ENCODE measurements at places on chromosomes 11 and 22.

DNA sequence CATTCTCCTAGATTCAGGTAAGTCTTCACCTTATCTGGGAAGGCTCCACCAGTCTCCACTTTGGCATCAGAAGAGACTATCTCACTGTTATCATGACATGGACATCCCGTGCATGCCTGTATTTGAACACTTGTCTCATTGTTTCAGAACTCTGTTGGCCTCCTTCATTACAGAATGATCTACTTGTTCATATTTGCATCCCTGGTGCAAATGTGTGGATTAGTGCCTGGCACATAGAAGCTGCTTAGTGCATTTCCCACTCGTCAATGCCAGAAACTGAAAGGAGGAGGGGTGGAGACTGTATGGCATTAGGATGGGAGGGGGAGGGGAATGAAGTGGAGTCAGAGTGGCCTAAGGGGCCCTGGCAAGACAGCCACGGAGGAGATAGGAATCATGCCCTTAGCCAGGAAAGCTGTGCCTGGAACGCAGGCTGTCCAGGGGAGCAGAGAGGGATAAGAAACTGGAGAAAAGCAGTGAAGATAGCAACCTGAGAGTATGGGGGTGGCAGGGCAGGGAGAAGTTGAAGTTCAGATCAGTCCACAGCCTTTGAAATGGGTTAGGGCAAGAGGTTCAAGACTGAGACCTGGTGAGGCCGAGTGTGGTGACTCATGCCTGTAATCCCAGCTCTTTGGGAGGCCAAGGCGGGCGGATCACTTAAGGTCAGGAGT, 53.8 kb upstream of the CAPRIN1 start:
- no peak for DNase-seq

DNA sequence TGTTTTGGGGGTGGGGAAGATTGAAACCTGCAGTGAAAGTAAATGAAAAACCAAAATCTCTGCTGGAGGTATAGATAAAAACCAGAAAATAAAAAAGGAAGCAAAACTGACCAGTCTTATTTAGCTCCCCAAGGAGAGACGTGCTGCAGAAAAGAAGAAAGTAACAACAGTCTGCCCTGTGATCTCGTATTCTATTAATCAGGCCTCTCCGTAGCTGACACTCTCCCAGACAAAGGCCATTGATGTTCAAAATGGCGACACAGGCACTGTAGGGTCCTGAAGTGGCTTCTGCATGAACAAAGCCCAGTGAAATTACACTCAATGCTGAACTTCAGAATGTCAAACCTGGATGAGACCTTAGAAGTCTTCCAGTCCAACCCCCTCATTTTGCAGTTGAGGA, 106.6 kb downstream of the NXPE2 start:
- DNase-seq = no peak

DNA sequence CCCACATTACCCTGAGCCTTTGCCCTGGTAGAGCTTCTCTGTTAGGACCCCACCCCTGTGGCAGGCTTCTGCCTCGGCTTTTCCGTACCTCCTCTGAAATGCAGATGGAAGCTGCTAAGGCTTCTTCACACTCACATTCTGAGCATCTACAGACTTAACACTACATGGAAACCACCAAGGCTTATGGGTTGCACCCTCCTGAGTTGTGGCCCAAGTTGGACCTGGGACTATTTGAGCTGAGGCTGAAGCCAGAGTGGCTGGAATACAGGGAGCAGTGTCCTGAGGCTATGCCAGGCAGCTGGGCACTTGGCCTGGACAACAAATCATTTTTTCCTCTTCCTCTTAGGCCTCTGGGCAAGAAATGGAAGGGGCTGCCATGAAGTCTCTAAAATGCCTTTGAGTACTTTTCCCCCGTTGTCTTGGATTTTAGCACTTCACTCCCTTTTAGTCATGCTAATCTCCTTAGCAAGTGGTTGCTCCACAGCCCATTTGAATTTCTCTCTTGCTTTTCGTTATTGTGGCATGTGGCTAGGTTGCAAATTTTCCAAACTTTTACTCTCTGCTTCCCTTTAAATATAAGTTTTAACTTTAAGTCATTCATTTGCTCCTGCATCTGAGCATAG, 114.8 kb upstream of the FIBIN start:
- no peak for DNase-seq

DNA sequence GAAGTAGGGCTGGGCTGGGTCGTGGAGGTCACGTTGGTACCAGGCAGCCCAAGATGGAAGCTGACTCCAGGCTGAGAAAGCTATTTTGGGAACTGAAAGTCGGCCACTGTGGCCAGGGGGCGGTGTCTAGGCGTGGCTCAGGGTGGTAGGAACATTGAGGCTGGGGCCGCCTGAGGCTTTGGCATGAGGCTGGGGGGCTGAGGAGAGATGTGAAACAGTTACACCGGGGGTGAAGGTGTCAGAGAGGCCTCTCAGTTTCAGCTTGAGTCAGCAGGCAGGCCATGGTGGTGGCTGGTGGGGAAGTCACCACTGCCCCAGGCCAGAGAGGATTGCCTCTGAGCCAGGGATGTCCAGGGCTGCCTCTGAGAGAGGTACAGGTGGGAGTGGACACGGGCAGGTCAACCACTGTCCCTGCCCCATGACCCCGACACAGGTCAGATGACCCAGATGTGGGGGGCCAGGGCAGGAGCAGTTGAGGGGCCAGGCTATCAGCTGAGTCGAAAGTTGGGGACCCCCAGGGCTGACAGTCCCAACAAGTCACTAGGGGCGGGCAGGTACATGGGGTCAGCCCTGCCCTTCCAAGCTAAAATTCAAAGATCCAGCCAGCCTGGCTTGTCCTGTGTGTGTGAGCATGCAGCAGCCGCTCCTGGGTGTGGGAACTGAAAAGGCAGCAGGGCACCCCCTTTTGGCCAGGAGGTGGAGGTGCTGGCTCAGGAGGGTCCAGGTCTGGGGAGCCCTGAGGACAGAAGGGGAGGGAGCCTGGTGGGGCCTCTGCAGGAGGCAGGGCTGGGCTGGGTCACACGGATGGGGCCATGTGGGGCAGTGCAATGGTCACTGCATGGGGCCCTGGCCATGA, 7.2 kb downstream of the KCNK7 start:
- DNase-seq = no peak

GRCh38 chr22:46062971-46063631, 86.1 kb upstream of the WNT7B start:
- no peak for DNase-seq

GRCh38 chr11:96943970-96944369, 554.2 kb downstream of the JRKL start:
- no peak for DNase-seq

- peak; percentile 44 for DNase-seq
Observed at GRCh38 chr11:8018484-8019313, 31.6 kb downstream of the EIF3F start.

DNA sequence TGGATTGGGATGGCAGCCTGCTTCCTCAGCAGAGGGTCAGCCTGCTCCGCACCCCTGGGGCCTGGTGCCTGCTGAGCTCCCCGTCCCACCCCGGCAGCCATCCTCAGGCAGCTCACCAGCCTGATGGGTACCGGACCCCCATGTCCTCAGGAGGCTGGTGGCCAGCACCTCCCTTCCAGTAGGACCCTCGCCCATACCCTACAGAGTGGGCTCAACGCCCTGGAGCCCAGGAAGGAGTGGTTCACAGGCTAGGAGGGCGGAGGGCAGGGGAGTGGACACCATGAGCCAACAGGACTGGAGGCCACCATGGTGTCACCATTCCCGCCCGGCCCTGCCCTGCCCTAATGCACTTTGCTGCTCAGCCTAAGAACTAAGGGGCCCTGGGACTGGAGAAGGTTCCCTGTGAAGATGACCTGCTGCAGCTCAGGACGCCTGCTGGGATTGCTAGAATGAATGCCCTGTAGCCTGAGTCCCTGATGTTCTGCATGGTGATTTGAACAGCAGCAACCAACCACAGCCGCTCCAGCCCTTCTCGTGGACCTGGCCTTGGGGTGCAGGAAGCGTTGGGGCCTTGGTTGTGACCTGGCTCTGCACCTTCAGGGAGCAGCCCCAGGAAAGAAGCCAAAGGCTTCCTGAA, 1080.8 kb downstream of the BRD1 start:
- no peak for DNase-seq

- no peak for DNase-seq
Observed at GRCh38 chr11:106400949-106401570, 323.6 kb downstream of the AASDHPPT start.

- DNase-seq = no peak
Observed at GRCh38 chr11:134584001-134584561, 172.0 kb upstream of the B3GAT1 start.

- no peak for DNase-seq
Observed at GRCh38 chr11:62999649-63000048, 14.9 kb upstream of the SLC22A6 start.

DNA sequence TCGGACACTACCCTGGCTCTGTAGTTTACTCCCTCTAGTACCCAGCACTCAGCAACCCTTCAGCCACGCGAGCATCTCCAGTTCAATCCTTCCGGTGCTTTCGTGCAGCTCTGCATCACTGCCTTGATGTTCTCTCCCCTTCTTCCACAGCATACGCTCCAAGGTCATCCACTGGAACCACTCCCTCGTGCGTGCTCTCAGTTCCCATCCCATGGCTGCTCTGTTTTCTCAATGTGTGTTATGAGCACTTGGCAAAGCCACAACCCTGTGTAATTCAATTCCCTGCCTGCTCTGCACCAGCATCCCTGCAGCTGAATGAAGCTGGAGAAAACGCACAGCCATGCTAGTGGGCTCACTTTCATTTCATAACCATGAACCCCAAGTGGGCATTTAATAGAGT, 38.5 kb upstream of the NFRKB start:
- no peak for DNase-seq

- DNase-seq = no peak
Observed at GRCh38 chr11:48093795-48094642, 113.7 kb downstream of the PTPRJ start.

- DNase-seq = no peak
Observed at GRCh38 chr11:66101066-66101464, 31.0 kb downstream of the PACS1 start.

GRCh38 chr11:120702656-120703055, 191.1 kb downstream of the GRIK4 start:
- no peak for DNase-seq

DNA sequence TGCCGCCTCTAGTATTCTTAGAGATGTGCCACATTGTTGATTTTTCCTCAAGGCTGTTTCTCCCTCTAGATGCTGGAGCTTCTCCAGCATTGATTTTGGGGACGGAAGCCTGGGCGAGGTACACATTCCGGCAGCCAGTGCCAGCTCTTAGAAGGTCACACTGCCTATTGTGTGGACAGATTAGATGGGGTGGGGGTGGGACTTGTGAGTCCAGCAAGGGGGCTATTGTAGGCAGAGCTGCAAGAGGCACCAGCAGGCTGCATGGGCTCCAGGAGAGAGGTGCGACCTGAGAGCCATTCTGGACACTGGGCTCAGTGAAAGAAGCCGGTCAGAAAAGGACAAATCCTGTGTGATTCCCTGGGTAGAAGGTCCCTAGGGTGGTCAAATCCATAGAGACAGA, 12.4 kb downstream of the C11orf21 start:
- no peak for DNase-seq

- DNase-seq = no peak
Observed at GRCh38 chr22:29663180-29663821, 56.5 kb upstream of the CABP7 start.

GRCh38 chr22:39856588-39856987, 37.0 kb downstream of the ENTHD1 start:
- no peak for DNase-seq

DNA sequence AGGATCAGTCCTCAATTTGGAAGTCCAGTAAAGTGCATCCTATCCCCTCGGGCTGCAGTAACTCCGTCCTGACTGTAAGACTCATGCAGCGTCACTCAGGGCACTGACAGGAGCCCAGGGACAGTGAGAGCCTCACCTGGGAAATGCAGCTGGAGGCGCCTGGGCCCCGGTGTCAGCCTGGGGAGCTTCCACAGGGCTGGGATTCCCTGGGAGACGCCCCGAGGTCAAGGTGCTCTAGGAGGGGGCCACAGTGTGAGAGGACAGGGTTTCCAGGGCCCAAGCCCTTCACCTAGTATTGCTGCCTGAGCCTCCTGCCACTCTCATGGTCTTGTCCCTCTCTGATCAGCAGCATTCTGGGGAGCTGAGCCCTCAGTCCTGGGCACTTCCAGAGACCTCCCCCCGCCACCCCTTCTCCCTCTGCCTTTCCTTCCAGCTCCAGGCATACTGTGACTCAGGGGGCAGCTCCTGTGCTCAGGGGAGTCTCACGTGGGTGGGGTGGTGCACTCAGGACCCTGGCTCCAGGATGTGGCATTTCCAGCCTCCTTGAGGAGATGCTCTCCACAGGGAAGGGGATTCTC, 99.1 kb upstream of the IGLL5 start:
- no peak for DNase-seq

DNA sequence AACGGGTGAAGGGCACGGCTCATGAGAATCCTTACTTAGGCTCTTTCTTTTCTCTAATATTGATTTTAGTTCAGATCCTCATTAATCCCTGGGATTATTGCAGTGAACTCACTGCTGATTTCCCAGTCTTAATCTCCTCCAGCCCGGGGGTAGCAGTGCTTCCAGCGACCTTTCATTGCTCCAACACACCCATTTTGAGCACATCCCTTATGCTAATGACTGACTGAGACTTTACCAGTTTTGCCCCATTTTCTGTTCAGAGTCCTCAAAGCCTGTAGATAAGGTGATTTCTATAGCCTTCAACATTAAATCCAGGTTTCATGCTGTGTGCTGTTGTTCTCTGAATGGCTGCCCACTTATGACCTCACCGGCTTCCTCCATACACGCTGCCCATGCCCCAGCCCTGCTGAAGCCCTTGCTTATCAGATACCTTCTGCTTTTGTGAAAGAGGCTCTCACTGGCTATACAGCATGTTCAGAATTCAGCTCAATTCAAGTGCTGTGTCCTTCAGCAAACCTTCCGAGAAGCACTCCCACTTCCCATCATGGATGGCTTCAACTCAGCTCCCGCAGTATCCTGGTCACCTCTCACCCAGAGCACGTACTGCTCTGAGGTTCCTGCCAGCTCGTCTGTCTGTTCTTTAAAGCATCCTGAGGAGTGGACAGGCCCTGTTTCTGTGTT, 49.0 kb downstream of the PPFIA1 start:
- DNase-seq = no peak

DNA sequence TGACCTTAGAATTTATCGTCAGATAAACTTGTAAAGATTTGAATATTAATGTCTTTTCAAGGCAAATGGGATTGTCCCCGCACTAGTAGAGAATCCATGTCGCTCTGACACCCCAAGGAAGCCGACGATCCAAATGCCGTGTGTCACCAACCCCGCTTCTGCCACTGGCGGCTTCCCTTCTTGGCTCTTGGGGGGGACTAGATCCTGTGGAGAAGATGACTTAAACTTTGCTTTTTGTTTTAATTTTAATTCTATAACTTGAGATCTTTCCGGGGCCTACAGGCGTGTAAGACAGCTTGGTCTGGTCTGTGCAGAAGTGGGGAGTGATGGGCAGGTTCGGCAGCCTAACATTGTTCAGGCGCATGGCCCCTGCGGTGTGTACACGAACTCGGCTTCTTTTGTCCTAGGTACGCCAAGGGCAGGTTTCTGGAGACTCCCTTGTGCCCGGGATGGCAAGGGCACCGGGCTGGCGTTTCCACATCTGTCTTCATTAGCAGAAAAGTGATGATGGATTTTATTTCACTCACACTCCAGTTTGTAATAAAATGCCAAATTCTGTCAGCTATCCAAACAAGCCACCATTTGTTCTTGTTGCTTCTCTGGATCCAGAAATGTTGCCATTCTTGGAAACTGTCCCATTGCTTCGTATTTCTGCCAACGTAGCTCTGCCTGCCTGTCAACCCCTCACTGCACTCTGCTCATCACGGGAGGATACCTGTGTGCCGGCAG, 6.7 kb downstream of the YDJC start:
- no peak for DNase-seq

GRCh38 chr11:75766443-75767227, 1.9 kb upstream of the DGAT2 start:
- DNase-seq = no peak

Measured in stimulated activated CD8-positive, alpha-beta memory T cell treated with anti-CD3 and anti-CD28 coated beads, Interleukin-12 subunit alpha, Interleukin-12 subunit beta, amount 100 ng/mL, for 4 hours (primary cell).